ENCODE measurements at places on chromosomes 6 and 20.

- DNase-seq = no peak
Observed at GRCh38 chr20:37376791-37377190, 30.9 kb downstream of the SRC start.

DNA sequence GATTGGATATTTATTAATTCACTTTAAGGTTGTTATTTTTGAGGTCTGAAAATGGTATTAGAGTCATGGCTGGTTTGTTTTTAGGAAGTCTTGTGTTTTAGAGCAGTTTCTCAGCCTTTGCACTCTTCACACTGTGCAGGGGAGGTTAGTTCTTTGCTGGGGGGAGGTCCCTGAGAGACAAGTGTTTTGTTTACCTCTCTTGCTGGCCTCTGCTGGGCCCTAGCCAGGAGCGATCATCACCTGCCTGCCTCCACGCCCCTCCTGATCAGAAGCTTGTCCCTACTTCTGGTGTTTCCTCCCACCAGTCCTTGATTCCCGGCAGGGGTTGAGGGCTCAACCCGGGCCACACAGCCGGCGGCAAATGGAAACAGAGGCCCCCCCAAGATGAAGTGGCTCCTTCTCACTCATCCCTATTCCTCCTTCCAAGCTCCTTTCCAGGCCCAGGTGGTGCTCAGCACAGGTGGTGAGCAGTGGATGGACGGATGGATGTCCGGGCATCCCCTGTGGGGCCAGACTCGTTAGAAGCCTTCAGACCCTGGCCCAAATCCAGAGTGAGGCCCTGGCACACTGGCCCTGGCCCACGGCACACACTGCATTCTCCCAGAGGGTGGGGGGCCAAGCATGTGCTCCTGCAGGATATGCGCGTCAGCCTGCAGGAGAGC lies 51.3 kb downstream of the GRM4 start:
- no peak for DNase-seq

GRCh38 chr20:35306931-35307517 lies 14.8 kb upstream of the FAM83C start:
- no peak for DNase-seq

DNA sequence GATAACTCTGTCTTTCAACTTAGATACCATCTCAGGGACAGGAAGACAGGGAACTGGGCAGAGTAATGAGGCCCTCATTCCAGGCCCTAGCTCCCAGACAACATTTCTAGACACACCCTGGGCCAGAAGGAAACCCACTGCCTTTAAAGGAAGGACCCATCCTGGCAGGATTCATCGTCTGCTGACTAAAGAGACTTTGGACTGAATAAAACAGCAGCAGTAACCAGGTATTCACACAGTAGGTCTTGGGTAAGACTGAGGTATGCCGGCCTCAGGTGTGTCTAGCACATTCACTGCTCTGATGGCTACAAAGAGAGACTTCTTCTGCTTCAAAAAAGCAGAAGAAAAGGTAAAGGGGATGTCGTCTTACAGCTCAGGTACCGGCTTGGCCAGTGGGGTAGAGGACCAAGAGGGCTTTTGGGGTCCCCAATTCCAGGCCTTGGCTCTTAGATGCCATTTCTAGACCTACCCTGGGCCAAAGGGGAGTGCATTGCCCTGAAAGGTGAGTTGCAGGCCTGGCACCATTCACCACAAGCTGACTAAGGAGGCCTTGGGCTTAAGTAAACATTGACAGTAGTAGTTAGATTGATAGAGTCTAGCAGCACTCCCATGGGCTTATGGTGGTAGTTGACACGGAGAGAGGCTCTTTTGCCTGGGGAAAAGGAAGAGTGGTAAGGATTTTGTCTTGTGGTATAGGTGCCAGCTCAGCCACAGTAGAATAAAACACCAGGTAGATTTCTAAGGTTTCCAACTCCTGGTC lies 13.4 kb downstream of the SNX14 start:
- DNase-seq = no peak

- no peak for DNase-seq
Observed at GRCh38 chr6:144265061-144265357, 20.1 kb upstream of the UTRN start.

- DNase-seq = no peak
Observed at GRCh38 chr6:170290296-170291128, at the start of gene DLL1. TSS of gene DLL1 (minus strand) at chr6:170291078. CDS start at chr6:170290139, 939 bp downstream.

DNA sequence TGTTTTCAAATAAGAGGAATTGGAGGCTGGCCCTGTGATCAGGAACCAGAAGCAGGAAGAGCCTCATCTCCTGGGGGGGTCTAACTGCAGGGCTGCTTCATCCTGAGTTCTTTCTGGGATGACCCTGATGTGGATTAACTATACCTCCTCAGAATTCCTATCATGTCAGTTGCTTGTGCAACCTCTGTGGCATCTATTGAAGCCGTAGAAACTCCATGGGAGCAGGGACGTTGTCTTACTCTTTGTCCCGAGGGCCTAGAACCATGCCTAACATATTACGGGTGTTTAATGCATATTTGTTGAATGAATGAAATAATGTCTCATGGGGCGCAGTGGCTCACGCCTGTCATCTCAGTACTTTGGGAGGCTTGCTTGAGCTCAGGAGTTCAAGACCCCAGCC lies 110.1 kb upstream of the AGPAT4 start:
- no peak for DNase-seq

DNA sequence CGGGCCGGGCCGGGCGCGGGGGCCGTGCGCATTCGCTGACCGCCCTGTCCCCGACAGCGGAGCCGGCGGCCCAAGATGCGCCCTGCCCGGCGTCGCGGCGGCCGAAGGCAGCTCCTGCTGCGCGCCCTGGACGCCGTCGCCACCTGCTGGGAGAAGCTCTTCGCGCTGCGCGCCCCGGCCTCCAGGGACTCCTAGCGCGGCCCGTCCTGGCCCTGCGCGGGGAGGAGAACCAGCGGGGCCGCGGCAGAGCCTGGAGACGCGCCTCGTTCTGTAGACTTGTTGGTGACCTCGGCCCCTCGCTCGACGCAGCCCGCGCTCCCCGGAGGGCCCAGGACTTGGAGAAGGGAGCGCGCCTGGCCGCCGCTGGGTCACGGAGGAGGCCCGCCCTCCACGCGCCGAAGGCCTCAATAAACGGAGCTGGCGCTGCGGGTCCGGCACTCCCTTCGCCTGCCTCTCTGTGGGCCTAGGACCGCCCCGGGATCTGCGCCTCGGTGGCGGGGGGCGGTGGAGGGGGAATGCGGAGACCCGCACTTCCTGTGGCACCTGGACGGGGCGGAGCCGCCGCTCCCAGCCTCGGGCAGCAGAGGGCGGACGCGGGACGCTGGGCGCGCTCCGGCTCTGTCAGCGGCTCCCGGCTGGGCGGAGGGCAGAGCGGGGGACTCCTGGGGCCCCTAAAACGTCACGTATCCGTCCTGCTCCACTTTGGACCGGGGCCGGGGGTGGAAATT lies 2.7 kb downstream of the C20orf204 start:
- no peak for DNase-seq

DNA sequence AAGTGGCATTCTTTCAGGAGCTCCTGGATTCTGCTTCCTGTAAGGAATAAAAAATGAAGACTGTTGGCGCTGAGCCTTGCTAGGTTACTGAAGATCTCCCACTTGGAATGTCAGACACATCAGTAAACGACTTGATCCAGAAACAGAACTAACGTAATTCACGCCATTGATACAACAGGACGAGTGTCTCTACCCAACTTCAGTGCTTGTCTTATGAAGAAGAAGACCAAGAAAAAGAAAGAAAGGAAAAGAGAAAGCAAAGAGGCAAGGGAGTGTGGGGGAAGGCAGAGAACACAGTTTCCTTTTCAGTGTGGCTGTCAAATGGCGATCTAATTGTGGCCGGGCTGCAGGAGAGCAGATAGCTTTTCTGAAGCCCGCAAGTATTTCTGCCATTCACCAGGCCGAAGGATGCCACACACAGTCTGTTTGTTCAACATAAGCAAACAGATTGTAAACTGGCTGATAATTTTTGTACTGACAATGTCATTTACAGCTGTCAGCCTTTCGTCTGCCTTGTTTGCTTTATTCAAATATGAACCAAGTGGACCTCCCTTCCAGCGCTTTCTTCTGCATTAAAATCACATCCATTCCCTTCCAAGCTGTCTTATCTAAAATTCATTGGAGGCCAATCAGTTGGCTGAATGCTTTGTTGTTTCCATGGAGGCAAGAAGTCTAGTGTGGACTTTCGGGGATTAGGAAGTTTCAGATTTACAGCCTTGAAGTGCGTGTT lies 180.6 kb downstream of the FOXA2 start:
- no peak for DNase-seq

DNA sequence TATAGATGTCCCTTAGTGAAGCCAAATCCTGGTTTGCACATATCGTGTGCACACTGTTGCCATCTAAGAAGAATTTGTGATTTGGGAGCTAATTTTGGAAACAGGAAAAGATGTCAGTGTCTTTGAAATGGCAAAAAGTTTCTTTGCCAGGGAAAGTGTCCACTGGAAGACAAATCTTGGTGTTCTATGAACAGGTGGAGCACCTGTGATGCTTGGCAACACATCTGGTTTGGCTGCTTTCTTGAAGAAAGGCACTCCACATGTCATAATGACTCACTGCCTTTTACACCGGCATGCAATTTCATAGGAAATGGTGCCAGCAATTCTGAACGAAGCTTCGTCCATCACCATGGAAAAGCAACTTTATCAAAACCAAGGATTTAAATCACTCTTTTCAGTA lies 1040.0 kb upstream of the MAP3K7 start:
- no peak for DNase-seq

DNA sequence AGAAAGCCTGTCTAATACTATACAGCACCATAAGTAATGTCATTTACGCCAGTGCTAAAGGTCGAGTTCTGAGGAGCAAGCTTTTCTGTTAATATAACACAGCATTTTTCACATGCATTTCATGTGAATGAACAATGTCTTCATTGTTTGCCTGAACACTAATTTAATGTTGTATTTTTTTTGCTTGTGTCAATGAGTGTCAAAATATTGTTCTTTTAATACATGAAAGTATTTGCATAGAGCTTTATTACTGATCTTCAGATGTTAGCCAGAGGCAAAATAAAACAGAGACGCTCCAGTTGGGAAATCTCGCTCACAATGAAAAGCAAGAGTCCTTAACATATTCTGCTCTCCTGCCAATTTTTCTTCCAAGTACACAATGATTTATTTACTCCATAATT lies 151.8 kb downstream of the FOXC1 start:
- peak; percentile 77 for DNase-seq

GRCh38 chr6:68233623-68234022 lies 401.5 kb upstream of the ADGRB3 start:
- DNase-seq = no peak

GRCh38 chr6:132179955-132180354 lies 221.3 kb downstream of the MOXD1 start:
- no peak for DNase-seq

- no peak for DNase-seq
Observed at GRCh38 chr20:41182296-41183212, 45.2 kb downstream of the PLCG1 start.

- no peak for DNase-seq
Observed at GRCh38 chr6:9140951-9141460, 705.7 kb upstream of the SLC35B3 start.

DNA sequence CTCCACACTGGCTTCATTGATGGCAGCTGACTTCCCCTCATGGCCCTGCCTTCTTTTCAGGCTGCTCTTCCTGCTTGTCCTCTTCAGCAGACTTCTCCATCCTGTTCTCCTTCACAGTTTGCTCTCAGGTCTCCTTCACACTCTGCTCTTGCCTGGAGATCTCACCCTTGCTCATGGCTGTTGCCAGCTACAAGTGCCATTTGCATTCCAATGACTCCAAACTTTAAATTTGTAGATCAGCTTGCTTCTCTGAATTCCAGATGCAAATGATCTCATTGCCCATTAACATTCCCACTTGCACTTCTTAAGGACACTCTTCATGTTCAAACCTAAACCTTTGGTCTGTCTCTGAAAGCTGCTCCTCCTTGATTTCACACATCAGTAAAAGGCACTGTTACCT lies 343.0 kb downstream of the QKI start:
- no peak for DNase-seq

DNA sequence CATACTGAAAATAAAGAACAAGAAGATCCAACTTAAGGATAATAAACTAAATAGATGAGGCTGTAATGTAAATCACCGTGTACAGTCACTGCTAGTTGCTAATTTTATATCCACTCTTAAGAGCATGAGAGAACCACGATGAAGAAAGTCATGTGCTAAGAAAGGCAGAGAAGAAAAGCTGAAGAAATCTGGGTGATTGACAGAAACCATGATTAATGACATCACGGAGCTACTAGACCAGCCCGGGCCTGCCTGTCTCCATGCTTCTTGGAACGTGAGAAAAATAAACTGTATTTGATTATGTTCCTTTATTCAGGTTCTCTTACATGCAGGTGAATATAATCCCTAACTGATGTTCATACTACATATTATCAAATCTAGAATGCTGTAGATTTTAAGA lies 84.2 kb upstream of the E2F3 start:
- DNase-seq = no peak

DNA sequence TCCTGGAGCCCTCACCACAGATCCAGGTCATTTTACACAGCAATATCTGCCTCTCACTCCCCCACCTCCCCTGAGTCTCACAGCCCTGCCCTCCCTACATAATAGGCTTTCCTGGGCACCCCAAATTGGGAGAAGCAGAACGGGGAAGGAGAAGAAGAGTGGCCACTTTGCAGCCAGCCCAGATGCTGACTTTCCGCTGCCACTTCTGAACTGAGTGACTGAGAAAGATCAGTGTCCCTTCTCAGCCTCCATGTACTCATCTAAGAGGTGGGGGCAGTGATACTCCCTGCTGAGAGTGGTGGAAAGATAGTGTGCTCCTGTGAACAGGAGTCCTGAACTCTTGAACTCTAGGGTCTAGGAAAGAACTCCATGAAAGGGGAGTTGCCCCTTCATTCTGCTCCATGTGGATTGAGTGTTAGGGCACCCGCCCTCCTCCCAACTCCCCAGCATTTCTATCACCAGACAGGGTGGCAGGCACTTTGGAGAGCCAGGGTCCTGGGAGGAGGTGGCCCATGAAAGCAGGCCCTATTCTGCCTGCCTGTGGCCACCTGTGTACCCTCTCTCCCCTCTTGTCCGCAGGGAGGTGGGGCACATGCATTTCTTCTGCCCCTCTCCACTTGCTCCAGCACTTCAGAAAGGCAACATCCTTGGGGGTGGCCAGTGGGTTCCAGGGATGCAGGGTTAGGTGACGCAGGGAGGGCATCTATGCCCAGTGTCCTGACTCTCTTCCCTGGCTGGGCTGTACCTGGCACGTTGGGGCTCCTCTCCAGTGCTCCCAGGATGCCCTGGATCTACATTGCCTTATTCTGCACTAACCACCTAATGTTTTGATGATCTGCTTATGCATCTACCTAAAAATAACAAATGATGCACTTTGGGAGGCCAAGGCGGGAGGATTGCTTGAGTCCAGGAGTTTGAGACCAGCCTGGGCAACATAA lies 38.3 kb upstream of the MRPS18A start:
- DNase-seq = no peak

DNA sequence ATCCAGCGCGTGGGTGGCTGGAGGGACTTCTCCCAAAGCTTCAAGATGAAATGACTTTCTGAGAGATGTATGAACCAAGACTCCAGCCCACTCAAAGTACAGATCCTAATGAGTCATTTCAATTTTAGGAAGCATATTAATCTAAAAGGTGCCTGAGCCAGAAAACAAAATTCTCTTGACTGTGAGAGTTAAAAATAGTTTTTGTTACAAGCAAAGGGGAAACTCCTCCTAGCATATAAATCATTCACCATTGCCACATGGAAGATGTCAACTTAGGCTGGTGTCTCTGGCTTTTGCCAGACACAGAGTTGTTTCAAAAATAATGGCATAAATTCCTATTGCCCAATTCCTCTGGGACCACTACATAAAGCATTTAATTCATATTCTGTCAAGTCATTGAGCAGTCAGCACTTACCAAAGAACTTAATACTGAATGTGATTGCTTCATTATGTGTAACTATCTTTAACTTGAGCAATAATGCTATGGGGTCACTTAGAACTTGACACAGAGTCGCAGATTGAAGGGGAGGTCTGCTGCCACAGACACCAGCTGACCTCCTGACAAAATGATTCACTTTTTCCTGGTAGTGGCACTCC lies 280.6 kb downstream of the SLC35F1 start:
- peak; percentile 93 for DNase-seq

Data from SK-N-MC (cell line).